Activated CD4-positive, alpha-beta T cell treated with anti-CD3 and anti-CD28 coated beads for 36 hours (primary cell): ENCODE measurements at places on chromosomes 6 and 20. TPM values are rescaled to one million over a fixed set of nuclear protein-coding genes. Genes with fewer than 3 reads are reported as not detected.

Gene RIPPLY2
- total RNA-seq, result not detected

Gene IL20RA
- not detected for total RNA-seq

Gene PLN
- not detected for total RNA-seq

Gene BTN1A1
- total RNA-seq, result not detected

Gene PACRG
- not detected for total RNA-seq

Gene C6orf52
- total RNA-seq, result 2.4 TPM

Gene ABHD16B
- 0.11 TPM for total RNA-seq

DNA sequence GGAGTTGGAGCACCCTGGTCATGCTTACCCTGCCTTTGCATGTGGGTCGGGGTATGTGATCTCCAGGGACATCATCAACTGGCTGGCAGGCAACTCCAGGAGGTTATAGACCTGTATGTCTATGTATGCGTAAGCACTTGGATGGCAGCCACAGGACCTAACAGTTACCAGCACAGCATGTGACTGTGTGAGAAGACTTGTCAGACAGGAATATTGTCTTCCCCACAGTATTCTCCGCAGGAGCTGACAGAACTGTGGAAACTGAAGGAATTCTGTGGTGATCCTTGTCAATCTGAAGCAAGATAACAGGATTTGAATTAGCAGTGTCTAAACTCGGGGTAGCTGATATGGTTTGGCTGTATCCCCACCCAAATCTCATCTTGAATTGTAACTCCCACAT lies 59.2 kb downstream of the TMEM244 start:
- no peak for DNase-seq

- DNase-seq, result no peak
Observed at GRCh38 chr6:29419516-29419915, 4.8 kb downstream of the OR12D1 start.

DNA sequence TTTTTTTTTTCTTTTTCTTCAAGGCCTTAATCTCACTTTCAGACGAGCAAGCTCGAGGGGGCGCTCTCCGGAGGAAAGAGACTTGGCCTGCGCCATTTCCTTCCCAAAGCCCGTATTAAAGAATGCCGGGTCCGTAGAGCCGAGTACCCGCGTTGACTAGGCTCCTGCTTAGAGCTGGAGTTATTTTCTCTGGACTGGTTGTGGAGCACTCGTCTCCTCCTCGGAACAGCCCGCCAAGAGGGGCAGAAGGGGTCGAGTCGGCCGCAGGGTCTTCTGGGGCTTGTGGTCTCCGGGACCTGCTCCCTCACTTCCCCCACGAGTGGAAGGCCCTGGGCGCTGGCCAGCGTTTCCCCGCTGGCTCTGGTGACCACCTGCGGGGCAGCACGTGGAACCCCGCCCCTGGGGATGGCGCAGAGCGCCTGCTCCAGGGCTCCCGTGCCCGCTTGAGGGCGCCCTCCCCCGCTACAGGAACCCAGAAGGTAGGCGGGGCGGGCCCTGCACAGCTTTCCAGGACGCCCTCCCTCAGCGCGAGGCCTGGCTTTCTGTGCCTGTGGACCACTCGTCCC lies 2.7 kb upstream of the MEI4 start:
- DNase-seq, result peak; percentile 47

DNA sequence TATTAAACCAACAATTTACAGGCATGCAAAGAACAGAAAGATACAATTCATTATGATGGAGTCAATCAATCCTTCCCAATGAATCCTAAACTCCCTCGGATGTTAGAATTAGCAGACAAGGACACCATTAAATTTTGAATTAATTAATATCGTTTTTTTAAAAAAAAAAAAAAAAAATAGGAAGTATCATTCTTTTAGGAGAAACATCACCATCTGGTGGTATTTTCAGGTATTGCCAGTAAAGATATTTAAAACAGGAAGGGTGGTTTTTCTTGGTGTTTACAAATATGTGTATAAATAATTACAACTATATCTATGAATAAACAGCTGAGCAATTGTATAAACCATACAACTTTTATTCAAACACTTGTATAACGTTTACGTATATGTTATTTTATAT lies 564.4 kb downstream of the HAO1 start:
- no peak for DNase-seq

DNA sequence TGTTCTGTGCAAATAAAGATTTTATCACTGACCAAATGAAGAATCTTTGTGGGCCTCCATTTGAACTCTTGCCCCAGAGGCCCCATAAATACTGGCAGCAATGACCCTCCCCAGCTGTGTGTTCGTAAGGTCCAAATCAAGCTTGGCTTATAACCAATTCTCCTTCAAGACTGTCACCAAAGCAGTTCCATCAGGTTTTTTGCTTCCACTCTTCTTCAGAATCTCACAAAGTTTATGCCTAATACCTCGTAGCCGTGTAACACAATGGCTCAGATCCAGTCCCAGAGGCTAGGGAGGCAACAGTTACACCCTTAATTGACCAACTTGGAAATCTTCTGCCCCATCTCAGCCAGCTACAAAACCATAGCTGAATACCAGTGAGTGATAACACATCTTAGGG lies 120.5 kb downstream of the HIVEP2 start:
- DNase-seq, result no peak

DNA sequence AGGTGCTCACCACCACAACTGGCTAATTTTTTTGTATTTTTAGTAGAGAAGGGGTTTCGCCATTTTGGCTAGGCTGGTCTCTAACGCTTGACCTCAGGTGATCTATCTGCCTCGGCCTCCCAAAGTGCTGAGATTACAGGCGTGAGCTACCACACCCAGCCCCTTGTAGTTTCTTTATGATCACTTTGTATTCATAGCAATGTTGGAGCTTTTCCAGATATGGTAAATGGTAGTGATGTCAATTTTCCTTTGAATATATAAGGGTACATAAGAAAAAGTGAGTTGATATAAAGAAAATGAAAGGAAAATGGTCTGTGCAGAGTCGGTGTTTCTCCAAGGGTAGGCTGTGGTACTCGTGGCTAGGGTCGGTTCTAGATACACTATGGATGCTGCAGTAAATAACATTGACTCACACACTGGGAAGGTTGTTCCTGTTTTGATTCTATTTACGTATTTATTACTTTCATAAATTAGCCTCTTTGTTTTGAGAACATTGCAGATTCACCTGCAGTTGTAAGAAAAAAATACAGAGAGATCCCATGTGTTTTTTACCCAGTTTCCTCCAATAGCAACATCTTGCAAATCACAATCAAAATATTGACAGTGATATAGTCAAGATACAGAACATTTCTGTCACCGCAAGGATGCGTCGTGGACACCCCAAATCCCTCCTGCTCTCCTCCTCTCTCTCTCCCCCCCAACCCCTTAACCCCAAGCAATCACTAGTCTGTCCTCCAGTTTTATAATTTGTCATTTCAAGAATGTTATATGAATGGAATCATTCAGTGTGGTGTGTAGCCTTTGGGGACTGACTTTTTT lies 2.5 kb downstream of the ZNF831 start:
- DNase-seq, result peak; percentile 62

DNA sequence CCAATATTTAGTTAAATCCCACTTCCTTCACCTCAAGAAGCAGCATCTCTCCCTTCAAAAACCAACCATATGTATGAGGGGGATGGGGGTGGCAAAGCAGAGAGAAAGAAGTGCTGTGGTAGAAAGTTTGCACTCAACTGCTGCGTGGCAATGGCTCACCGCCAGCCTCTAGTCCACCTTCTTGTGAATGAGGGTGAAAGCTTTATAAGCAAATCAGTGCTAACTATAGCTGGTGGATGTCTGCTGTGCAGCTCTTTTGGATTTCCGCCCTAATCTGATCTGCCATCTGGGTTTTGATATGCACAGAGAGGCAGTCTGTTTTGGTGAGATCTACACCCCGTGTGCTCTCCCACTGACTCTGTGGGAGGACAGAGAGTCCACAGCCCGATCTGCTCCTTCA lies 281.2 kb upstream of the SUPT3H start:
- DNase-seq, result no peak

DNA sequence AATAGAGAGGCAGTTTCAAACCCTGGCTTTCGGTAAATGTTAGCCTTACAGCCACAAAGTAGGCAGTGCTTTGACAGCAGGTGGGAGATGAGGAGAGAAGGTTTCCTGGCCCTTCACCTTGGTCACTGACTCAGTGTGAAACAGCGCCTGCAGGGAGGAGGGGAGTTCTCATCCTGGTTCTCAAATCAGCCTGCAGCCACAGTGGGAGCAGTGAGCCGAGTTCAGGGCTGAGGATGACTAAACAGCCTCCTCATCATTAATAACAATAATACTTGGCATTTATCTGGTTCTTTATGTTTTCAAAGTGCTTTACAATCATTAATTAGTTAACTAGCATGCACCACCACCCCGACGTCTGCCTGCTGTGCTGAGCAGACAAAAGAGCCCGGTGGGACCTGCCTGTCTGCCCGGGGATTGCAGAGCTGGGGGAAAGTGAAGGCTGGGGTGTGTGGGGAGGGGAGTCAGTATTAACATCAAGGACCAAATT lies 59.6 kb downstream of the PRDM1 start:
- peak; percentile 56 for DNase-seq

GRCh38 chr6:32604434-32604877 lies 14.8 kb upstream of the HLA-DRB1 start:
- DNase-seq, result no peak

GRCh38 chr20:8930726-8931125 lies 138.2 kb upstream of the PLCB4 start:
- no peak for DNase-seq

- DNase-seq, result peak; percentile 83
Observed at GRCh38 chr6:160520043-160520904, 143.8 kb downstream of the LPA start.
